Stimulated activated CD4-positive, alpha-beta T cell treated with anti-CD3 and anti-CD28 coated beads, Interleukin-1b, Interleukin-23, amount 100 ng/mL, for 1 hour (primary cell): ENCODE measurements at places on chromosomes 2 and 18.

DNA sequence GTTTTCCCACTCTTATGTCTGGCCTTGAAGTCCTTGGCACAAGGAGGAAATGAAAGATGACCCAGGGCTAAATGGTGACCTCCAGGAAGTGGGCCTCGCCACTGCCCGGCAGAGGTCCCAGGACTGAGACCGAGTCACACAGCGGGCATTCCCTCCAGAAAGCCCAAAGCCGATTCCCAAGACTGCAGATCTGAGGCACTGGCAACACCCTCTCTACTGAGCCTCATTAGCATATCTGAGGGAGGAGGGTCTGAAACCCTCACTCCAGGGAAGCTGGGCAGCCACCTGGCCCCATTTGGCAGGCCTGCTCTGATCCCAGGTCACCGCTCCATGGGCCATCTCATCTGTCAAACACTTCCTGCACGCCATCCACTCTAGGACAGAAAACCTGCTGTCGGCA is 29.1 kb downstream of the FAM178B start:
- no peak for DNase-seq

DNA sequence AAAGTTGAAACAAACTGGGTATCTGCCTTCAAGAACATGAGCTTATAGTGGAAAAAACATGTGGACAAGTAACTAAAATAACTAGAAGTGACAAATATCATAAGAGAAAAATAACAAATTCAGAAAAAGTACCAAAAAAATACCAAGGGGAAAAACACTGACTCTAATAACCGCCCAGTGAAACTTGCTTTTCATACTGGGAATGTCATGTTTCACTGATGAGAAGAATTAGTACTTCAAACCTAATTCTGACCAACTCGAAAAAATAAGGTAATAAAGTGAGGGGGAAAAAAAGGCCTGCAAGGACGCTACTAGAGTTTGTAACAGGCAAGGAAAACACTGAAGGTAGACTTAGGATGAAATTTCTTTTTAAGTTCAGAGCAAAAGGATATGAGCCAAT is 83.6 kb downstream of the RTTN start:
- no peak for DNase-seq

- no peak for DNase-seq
These were observed 437.6 kb downstream of the ZNF804A start for GRCh38 chr2:185035906-185036305.

GRCh38 chr2:26942543-26943295 is 27.7 kb upstream of the MAPRE3 start:
- no peak for DNase-seq

DNA sequence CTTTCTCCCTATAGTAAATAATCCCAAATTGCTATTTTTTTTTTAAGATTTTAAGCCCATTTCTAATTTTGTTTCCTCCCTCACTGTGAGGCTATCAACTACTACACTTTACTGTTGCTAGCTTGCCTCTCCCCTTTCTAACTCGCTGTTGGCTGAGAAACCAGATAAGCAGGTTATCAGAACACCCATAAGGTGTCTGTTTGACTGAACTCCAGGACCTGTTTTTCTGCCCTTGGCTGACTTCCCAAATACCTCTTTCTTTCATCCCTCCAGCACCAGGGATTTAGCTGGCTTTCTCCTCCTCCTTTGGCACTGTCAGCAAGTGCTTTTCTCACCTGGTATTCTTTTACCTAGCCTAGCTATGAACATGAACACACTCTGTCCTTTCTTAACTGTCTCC is 11.1 kb downstream of the TRAK2 start:
- DNase-seq, result no peak

GRCh38 chr2:64945973-64946768 is 43.0 kb upstream of the SLC1A4 start:
- peak; percentile 29 for DNase-seq

GRCh38 chr18:23279931-23280330 is 144.6 kb downstream of the CABLES1 start:
- DNase-seq, result no peak

- DNase-seq, result peak; percentile 38
These were observed 8.7 kb downstream of the OTOF start for GRCh38 chr2:26469092-26469710.

DNA sequence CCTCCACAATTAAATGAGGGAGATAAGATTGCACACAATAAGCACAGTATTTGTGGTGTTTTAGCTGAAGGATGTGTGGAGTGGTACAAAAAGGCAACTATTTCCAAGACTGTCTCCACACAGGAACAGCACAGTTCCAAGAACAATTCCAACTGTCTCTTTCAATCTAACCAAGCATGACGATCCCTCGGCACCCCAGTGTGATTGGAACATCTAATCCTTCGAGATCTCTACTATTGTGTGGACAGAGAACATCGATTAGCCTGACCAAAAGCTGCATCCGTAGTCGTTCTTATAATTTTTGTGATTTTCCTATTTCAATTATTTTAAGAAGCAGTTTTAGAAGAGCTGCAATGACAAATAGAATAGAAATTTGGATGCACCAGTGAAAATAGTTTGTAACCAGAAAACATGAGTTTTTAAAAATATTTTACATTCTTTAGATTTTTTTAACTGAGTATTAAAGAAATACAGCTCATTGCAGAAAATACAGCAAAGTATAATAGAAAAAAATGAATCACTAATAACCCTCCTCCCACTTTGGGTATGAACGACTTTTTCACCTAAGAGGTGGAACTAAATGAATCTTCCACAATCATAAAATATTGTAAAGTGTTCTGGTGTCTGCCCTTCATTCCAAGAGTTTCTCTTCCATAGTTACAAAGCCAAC is 76.4 kb upstream of the CABLES1 start:
- DNase-seq, result no peak

DNA sequence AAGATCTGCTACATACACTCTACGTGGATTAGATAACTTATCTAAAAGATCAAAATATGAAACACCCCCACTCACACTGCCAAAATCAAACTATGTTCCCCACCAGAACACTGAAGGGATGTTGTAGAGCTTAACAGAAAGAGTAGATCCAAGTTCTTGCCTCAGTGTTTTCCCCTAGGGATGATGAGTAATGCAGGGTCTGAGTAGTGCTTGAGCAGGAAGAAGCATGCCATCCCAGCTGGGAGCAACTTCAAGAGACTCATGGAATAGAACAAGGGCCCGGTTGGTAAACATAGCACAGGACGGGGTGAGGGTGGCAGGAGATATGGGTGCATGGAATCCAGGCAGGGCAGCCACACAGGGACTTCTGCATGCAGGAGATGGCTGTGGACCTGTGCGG is 74.3 kb downstream of the SNTG2 start:
- no peak for DNase-seq

DNA sequence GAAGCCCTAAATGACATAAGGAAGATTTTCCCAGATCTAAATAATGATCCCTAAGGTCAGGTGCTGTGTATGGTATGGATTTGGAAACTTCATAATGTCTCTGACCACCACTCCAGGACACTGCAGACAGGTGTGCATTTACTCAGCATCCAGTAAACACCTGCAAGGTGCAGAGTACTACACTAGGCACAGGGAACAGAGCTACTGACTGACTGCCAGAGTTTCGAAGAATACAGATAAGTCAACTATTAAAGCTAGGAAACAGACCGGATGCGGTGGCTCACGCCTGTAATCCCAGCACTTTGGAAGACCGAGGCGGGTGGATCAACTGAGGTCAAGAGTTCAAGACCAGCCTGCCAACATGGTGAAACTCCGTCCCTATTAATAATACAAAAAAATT is 65.0 kb downstream of the ATP8B1 start:
- DNase-seq, result no peak

DNA sequence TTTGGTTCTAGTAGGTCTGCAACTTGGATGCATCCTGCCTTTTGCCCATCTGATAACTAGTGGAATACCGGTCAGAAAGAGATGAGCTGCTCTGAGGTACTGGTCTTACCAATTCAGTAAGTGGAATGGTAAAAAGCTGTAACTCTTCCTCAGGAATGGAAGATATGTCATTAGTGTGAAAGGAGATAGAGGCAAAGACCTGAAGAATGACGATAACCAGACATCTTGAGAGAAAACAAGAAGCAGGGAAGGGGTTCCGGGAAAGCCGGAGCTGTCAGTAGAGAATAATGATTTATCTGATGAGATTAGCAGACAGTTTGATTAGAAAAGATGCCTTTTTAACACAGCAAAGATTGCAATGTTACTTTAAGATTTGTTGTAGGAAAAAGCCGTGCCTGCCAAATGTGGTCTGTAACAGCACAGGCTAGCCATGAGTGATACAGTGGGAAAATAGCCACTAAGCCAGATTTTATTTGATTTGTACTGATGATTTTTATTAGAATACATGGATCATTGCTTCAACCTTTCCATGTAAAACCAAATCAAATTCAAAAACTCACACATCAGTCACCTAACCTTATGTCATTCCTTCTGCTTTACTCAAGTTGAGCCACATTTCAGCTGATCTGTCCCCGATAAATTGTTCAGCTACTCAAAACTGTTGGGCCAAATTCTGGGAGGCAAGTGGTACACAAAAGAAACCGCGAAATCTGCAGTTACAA is 110.0 kb downstream of the TCF4 start:
- no peak for DNase-seq

DNA sequence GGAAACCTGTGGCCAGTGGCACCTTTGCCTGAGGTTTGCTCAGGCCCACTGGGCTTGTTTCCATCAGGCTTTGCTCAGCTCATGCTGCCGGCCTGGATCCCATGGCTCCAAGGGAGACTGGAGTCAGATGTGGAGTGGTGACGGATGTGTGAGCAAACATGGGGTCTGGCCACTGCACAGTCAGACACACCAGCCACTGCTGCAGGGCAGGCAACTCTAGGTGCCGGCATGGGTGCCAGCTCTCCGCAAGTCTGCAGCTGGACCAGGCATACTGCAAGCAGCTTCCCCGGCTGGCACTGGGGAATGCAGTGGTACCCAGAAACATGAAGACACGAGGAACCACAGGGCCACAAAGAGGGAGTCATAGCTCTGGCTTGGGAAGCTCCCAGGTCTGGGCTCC is 37.4 kb downstream of the TDRD15 start:
- DNase-seq, result no peak

DNA sequence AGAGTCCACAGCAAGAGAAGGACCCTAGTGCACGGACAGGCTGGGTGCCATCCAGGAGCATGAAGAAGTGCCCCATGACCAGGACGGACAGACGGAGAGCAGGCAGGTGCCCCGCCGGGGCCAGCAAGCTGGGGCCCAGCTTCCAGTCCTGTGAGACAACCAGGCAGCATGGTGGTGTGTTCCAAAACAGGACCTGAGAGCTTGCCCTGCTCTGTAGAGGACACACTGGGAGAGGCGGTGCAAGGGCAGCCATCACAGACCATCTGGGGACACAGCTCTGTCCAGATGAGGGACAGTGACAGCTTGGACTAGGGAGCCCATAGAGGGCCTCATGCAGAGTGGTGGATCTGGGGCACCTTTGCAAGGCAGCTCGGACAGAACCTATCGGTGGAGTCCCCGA is 279.8 kb downstream of the EIPR1 start:
- no peak for DNase-seq

DNA sequence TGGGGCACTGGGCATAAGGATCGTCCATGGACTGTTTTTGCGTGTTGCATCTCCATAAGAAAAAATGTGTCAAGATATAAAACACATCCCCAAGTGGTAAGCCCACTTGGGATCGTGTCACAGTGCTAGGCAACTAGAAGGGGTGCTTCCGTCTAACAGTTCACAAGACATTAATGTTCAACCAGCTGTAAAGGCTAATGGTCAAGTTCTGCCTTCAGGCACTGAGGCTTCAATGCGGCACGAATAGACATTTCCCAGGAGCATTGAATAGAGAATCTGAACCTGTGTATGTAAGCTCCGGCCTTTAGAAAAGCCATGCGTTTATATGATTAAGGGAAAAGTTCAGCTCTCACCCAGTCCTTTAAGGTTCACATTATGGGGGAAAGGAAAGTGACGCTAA is 42.0 kb downstream of the ABHD3 start:
- no peak for DNase-seq

- no peak for DNase-seq
These were observed 187.1 kb downstream of the GULP1 start for GRCh38 chr2:188478724-188479123.

DNA sequence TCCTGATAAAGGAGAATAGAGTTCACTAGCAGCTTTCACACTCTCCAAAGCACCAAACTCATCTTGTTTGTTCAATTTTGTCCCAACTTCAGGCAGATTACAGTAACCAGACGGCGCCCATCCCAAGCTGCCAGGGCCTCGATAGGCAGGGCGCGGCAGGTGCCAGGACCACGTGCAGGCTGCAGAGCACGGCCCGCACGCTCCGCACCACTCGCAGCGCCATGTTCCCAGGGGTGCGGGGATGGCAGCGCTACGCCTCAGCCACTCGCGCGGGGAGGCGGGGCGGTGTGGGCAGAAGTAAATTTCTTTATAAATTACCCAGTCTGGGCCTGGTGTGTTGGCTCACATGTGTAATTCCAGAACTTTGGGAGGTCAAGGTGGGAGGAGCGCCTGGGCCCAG is 30.3 kb upstream of the INO80D start:
- no peak for DNase-seq

GRCh38 chr18:54157646-54158385 is 66.7 kb downstream of the MBD2 start:
- DNase-seq, result no peak

- no peak for DNase-seq
These were observed 13.8 kb downstream of the CLEC4F start for GRCh38 chr2:70806620-70807019.

- DNase-seq, result no peak
These were observed 46.9 kb upstream of the ARHGAP28 start for GRCh38 chr18:6682437-6683111.

DNA sequence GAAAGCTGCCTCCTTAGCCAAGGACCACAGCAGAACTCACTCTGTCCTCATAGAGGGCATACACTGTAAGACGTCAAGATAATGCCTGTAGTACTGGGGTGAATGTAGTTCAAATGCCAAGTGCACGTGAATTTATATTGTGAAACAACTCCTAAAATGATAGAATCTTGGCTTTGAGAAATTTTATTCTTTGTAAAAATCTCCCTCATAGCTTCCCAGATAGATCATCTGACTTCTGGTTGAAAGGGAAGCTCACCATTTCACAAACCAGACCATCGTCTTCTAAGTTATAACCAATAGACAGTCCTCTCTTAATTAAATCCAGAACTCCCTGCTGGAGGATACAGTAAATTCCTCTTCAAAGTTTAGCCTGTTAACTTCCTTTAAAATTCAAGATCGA is 110.9 kb upstream of the MSTN start:
- DNase-seq, result no peak

- no peak for DNase-seq
These were observed 15.9 kb upstream of the SIX3 start for GRCh38 chr2:44925561-44926136.

DNA sequence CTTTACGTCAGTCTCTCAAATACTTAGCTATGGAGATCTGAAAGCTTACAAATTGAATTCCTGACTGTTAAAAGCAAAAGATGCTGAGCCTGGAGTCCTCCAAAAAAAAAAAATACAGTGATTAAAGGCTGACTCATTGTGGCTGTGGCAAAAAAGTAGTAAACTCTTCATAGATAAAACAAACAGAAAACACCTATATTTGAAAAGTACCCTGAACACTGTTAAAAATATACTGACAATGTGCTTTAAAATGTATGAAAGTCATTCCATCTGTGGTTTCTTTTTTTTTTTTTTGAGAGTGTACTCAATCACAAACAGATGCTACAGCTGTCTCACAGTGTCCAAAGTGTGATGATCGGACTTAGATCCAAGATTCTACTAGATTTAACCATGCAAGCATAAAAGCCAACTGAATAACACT is 267.6 kb upstream of the CYP26B1 start:
- DNase-seq, result no peak
